Kasumi-1 (cell line): ENCODE measurements at places on chromosomes 3 and 15.

- no peak for DNase-seq
Measured at GRCh38 chr15:37076543-37076942, 23.8 kb downstream of the MEIS2 start.

DNA sequence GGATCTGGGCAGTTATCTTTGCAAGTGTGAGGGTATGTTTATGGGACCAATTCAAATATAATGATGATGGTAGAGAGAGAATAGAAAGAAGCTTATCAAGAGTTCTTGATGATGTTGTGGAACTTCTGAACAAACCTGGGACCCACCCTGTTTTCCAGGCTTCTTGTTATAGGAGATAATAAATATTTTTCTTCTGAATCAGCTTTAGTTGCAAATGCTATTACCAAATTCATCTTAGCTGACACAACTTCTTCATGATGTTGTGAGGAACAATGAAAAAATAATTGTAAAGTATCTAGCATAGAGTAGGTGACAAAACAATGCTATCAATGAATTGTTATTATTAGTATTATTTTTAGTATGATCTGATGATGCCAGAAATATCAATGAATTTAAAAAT is 43.5 kb upstream of the PTX3 start:
- no peak for DNase-seq

DNA sequence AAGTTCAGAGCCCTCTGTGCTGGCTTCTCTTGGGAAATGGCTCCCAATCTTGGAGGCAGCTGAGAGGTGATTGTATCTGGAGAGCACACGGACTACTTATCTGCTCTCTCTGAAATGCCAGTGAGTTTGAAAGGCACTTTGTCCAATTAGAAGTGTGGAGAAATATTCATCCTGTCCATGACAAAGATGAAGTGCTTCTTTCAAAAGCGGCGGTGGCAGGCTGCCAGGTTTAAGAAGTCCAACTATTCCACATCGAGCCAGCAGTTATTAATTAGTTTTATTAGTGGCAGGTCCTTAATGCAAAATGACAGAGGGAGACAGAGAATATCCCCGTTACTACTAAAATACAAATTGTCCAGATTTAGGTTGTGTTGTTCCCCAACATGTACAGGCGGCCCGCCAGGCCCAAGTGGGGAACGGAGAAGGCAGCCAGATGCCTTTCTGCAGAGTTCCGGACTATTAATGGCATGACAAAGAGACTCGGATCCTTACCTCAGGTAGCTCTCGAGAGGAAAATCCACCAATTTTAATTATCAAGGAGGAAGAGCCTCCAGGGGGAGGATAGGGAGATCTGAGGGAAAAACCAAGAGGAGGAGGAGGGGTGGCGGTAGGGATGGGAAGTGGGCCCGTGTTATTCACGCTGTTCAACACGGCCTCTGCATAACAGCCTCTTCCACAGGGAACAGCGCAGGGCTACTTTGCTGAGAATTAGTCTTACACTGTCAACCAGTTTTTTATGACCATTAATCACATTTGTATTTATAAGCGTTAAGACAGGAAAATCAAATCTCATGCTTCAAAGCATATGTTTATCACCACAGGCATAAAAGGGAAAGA is 42.0 kb downstream of the RORA start:
- no peak for DNase-seq

GRCh38 chr3:39170461-39170860 is 17.1 kb upstream of the CSRNP1 start:
- DNase-seq, result no peak

DNA sequence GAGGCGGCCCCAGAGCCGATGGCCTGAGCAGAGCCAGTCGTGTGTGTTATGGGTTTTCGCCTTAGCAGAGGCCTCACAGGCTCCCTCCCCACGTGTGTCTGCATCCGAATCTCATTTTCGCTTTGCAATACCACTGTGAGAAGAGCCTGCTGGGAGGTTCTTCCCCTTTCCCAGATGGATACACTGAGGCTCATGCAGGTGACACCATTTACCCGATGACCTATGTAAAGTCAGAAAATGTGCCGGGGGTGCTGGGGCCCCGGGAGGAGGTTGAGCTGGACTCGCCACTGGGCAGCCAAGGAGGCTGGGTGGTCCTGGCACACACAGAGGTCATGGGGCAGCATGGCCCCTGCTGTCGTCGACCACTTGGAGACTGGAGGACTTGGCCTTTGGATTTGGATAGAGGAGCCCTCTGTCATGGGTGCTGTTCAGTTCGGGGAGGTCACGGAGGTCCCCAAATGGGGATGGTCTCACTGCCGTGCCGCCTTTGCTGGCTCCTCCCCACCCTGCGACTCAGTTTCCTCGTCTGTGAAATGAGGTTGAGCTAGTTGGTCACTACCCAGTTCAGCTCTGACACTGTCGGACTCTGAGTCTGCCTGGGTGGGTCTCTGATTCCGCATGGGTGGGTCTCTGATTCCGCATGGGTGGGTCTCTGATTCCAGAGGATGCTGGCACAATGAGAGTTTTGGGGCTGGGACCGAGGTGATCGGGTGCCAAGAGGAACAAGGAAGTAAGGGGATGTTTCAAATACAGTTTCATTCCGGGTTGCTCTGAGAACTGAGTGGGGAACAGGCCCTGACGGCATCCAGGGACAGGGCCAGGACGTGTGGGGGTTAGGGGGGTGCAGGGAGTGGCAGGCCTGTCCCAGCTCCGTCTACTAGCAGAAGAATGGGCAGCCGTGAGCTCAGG is 23.2 kb upstream of the MUC4 start:
- DNase-seq, result no peak
